ENCODE measurements at places on chromosomes 7 and 10.

GRCh38 chr10:24255881-24256311 is 47.0 kb downstream of the KIAA1217 start:
- peak; percentile 41 for DNase-seq

DNA sequence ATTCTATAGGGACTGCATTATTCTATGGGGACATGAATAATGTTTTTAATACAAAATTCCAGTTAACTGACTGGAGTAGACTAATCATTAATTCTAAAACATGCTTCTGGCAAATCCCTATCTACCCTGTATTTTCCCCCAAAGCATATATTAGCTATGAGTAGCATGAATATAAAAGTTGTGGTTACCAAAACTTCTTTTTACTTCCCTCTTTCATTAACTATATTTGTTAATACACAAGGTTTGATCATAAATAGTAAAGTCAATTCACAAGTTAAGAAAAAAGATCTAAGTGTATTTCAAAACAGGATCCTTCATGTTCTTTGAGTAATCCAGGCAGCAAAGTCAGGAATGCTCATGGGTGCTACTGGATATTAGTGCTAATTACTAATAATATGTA is 2.9 kb upstream of the RALA start:
- no peak for DNase-seq

- no peak for DNase-seq
These were observed 6.8 kb upstream of the MYOZ1 start for GRCh38 chr10:73647875-73648651.

DNA sequence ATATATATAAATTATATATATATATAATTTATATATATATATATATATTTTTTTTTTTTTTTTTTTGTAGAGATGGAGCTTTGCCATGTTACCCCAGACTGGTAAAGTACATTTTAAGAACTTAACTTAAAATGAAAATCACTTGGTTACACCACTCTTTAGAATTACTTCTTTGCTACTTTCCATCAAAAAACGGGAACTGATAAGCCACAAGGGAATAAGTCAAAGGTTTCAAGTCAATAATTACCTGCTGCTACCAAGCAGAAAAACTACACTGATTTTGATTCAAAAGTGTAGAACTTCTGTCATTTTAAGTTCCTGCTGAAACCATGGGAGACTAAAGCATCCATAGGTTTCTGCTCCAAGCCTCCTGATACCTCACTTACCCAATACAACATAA is 12.2 kb downstream of the PPA1 start:
- DNase-seq = no peak

- no peak for DNase-seq
These were observed 94.0 kb downstream of the GRK5 start for GRCh38 chr10:119301397-119301796.

DNA sequence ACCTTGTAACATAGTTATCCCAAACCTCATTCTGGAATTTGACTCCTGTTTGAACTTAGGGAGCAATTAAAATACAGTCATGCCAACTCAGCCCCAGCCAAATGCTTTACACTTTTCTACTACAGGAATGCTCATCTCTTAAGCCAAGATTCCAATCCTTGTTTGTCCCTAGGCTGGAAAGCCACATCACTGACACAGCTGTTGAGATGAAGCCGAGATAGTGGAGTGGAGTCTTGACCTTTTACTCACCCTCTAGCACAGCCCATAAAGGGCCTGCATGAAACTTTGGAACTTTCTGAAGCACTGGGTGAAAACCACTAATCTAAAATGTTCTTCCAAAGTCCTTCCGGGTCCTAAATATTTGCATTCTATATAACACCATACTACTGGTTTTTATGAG is 247.3 kb downstream of the ETV1 start:
- no peak for DNase-seq

- no peak for DNase-seq
These were observed 354.4 kb downstream of the CRPPA start for GRCh38 chr7:16066805-16067459.

DNA sequence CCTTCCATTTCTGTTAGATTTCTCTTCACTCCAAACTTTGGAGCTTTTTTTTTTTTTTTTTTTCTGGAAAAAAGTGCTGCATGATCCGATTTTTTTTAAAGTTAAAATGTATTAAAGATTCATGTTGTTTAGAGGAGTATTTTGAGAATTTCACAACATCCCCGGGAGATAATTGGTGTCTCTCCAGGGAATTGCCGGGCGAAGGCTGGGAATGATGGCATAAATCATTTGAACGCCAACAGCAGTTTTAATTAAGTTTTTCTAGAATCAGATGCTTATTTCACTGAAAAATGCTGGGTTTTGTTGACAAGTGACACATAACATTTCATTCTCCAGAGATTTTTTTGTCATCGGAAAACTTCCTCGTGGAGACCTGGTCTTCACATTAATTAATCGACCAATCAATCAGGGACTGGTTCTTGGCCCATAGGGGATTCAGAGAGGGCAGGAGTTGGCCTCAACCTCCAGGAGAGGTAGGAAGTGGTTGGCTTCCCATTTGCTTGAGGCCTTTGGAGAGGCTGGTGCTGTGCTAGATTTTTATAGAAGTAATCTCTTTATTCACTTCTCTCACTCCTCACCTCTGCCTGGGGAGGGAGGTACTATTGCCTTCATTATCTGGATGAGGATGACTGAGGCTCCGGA is 439.4 kb downstream of the TYW1 start:
- DNase-seq = no peak

DNA sequence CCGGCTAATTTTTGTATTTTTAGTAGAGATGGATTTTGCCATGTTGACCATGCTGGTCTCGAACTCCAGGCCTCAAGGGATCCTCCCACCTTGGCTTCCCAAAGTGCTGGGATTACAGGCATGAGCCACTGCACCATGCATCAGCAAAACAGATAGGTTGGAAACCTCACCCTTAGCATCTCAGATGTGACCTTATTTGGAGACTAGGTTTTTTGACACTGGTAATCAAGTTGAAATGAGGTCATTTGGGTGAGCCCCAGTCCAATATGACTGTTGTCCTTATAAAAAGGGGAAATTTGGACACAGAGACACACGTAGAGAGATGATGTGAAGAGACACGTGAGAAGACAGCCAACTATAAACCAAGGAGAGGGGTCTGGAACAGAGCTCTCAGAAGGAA is 42.5 kb upstream of the TPST1 start:
- DNase-seq = no peak

DNA sequence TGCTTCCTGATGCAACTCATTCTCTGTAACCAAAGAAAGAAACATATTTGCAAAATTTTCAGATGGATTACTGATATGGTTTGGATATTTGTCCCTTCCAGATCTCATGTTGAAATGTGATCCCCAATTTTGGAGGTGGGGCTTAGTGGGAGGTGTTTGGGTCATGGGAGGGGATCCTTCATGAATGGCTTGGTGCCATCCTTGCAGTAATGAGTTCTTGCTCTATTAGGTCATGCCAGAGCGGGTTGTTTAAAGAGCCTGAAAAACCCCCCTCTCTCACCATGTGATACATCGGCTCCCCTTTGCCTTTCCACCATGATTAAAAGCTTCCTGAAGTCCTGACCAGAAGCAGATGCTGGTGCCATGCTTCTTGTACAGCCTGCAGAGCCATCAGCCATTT is 43.8 kb upstream of the PRKG1 start:
- no peak for DNase-seq

GRCh38 chr7:2354939-2355704 is 495 bp downstream of the EIF3B start:
- DNase-seq = no peak

DNA sequence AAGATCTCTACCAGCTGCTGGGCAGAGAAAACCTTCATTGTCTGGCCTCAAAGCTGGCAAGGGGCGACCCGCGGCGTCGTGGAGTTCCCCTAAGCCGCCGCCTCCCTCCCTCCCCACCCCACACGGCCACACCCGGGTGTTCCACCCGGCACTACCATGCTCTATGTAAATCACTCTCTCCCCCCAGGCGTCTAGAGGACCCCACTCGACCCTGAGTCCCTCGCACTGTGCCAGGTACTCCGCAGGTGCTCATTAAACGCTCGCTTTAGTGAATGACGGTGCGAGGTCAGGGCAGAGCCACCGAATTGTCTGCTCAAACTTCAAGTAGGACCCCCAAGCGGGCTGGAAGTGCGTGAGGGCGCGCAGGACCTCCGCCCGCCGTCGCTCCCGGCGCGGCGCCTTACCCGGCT is 628 bp downstream of the PARP12 start:
- peak; percentile 62 for DNase-seq

- DNase-seq = no peak
These were observed 4.1 kb downstream of the FBXO24 start for GRCh38 chr7:100590077-100590737.

DNA sequence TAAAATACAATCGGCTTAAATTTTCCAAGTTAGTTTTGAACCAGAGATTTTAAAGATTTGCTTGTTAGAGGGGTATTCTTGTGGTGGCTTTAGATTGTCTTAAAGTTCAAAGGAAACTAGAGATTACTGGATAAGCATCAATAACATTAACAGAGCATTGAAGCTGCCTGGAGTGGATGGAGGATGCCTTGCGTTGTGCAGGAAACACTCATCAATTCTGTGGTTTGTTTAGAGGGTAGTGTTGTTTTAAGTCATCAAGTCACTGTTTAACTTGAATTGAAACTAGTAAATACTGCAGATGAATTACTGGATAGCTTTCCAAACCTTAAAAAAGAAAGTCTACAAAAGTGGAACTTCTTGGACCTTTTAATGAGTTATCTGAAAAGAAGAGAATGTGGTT is 218.6 kb downstream of the CELF2 start:
- no peak for DNase-seq

- DNase-seq = no peak
These were observed 263.4 kb downstream of the BICC1 start for GRCh38 chr10:58775960-58776567.

GRCh38 chr7:129091484-129092002 is 36.6 kb upstream of the TNPO3 start:
- peak; percentile 92 for DNase-seq

DNA sequence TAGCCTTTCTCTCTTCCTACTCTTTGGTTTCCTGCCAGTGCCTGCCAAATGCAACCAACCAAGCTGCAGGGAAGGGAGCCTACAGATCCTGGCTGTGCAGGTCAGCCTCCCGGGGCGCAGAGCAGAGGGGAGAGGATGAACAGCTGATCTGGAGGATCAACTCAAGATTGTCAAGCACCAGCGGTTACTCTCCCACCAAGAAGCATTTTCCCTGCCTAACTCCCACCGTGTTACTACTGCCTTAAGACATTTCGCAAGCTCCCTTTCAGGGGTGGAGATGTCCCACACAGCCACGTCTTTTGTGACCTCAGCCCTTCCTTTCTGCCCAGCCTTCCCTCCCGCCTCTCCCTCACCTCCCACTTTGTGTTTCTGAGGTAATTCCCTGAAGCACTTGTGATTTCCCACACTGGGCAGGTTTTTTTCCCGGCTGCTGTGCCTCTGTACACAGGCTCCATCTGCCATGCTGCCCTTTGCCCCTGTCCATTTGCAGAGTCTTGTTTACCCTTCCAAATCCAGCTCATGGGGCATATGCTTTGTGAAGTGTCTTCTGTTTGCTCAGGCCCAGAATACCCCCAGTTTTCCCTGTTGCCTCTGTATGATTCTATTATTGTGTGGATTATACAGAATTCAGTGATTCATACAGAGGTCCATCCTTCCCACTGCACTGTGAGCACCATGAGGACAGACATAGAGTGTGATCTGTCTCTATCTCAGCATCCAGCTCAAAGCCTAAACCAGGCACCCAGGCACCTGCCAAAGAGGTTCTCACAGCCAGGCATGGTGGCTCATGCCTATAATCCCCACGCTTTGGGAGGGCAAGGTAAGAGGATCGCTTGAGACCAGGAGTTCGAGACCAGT is 40.9 kb upstream of the PAPSS2 start:
- DNase-seq = peak; percentile 3

GRCh38 chr7:33581236-33581635 is 324.1 kb upstream of the BMPER start:
- no peak for DNase-seq

- DNase-seq = no peak
These were observed 978.6 kb downstream of the SORCS1 start for GRCh38 chr10:106185951-106186350.

DNA sequence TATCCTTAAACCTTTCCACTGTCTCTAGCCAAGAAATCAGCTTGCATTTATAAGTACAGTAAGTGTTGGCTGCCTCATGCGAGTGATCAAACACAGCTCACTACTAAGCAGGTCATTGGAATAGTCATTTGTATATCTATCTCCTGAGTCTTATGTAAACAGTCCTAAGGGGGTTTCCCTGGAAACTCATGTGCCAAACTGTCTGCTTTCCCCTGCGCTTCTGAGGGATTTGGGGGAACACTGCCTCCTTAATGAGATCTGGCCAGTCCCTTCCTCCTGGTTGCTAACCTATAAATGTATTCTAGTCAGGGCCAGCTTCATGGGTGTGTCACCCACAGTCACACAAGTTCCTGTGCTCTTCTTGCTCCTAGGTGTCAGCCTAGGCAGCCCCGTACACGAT is 133.1 kb downstream of the CD36 start:
- peak; percentile 96 for DNase-seq

Data from NCI-H526 (cell line).